Activated T-helper 1 cell treated with anti-CD3 and anti-CD28 coated beads, Interleukin-2, amount 50 U/mL, for 16 hours (primary cell): ENCODE measurements at places on chromosomes 5 and 9.
A peak's percentile ranks its signal among the peaks of the same experiment; 100 is the strongest.

DNA sequence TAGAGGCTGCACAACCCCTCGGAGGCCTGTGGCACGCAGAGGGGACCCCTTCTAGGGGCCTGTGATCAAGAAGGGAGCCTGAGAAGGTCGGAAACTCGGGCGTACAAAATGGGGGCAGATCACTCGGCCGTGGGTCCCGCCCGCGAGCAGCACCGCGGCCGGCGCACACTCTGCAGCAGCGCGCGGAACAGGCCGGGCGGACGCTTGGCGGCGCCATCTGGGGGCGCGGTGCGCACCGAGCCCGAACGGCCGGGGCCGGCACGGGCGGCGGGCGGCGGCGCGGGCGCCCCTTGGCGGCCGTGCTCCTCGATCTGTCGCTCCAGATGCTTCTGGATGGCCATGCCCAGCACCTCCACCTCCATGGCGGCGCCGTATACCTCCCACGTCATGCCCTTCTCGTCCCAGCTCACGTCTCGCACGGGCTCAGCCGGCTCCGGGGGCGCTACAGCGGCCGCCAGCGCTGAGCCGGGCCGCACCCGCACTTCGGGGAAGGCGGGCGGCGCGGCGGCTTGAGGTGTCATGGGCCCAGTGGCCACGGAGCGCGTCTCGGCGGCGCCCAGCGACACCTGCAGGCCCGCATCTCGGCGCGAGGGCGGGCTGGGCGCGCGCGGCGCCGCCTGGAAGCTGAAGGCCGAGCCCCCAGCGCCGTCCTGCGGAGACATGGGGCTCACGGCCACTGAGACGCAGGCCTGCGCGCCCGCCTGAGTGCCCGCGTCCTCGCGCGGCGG lies 13.1 kb downstream of the GPRIN1 start:
- DNase-seq = peak; percentile 34

DNA sequence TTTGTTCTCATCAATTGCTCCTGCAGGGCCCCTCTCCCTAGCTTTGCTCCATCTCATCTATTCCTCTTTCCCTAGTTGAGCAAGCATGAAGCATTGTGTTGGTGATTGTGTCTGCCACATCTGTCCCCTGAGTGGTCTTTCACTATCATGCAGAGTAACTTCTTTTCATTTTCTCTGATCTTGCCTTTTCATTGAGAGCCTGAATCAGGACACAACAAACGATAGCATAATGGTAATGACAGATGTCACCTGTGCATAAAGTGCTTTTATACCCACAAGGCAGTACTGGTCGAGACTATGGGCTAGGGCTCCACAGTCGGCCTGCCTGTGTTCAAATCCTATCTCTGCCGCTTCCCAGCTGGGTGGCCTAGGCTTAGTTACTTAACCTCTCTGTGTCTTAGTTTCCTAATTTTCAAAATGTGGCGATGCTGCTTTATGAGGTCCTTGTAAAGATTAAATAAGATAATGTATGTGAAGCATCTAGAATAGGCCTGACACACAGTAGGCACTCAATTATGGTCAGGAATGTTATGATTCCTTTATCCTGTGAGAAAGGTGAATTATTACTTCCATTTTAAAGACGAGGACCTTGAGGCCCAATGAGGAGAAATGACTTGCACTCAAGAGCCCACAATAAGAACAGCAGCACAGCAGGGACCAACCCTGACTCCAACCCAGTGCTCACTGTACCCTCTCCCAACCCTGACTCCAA lies 137.1 kb upstream of the ZNF618 start:
- no peak for DNase-seq

DNA sequence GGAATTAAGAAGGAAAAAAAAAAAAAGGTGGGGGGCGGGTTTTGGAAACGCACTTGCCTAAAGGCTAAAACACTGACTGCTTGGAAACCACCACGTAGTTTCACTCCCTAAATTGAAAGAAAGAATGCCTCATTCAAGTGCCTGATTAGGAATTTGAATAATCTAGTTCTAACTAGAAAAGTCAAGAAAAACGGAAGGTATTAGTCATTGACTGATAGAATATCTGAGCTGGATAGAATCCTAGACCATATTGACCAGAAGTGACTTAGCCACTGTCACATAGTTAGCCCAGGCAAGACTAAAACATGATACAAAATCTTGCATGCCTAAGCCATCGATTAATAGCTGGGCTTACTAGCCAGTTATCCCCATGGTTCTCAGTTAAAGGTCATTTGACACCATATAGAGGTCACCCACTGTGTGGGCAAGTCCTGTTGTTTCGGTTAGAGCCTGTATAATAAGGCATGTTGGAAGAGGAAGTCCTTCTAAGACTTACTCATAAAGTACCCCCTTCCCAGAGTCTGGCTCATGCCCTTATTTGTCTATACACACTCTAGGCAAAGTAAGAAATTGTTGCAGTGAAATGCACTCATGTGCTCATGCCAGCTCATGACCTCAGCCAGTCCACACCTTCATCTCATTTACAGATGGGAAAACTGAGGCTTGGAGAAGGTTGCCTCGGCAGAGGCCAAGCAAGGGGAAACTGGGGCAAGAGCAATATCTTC lies 40.2 kb downstream of the SH3RF2 start:
- no peak for DNase-seq

- no peak for DNase-seq
These were observed 115.8 kb downstream of the DPYSL3 start for GRCh38 chr5:147393874-147394672.

DNA sequence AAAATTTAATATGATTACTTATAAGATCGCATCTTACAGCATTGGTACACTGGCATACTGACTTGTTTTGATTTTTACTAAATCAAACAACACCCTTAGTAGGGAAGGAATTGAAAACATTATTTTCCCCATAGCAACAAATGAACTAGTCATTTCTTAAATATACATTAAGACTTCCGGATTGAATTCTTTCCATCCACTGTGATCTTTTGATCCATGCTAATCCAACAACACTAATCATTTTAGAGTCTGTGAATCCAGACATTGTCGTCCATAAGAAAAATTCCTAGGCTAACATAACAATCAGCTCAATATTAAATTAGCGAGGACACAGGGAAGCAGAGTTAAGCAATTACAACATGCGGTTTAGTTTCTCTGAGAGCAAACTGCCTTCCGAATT lies 21.6 kb upstream of the ERAP1 start:
- DNase-seq = no peak

- no peak for DNase-seq
These were observed 13.0 kb downstream of the NAIF1 start for GRCh38 chr9:128054087-128054486.

DNA sequence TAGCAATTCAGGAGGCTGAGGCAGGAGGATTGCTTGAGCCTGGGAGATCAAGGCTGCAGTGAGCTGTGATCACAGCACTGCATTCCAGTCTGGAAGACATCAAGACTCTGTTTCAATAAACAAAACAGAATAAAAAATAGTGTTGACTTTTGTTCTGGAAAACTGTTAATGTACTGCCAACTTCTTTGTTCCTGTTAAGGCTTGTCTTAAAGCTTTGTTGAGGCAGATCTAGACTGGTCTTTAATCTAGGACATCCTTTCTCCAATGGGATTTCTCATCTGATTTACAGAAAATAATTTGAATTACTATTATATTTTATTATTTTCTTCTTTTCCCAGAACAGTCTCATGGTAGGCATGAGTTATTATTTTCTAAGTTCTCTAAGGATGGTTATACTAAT lies 26.0 kb downstream of the BDP1 start:
- no peak for DNase-seq

- DNase-seq = no peak
These were observed 28.7 kb downstream of the LARP1 start for GRCh38 chr5:154783774-154784460.

DNA sequence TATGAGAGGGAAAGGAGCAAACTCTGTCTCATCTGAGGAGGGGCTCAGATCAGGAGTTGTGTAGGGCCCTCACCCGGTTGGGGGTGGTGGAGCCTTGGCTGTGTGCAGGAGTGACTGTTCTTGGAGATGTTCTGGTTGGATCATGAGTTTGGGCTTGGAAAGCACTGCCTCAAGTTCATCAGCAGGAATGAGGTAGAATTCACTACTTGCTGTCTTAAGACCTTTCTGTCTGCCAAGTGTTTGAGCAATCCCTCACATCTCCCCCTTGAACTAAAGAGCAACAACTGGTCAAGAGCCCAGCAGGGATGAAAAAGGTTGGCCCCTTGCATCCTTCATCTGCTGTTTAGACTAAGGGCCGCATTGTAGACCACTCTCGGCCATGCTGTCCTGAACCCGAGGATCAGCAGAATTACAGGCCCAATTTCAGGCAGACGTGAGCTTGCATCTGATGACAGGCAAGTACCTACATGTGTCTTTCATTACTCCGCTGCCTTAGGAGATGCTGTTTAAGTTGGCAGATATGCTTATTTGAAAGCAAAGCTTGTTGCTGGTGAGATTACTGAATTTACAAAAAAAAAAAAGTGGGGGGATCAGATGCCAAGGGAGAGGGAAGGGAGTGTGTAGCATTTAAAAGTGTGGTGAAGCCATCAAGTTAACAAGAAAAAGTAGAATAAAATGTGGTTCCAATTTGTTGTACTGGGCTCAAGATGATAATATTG lies 36.4 kb downstream of the PIK3R1 start:
- no peak for DNase-seq

DNA sequence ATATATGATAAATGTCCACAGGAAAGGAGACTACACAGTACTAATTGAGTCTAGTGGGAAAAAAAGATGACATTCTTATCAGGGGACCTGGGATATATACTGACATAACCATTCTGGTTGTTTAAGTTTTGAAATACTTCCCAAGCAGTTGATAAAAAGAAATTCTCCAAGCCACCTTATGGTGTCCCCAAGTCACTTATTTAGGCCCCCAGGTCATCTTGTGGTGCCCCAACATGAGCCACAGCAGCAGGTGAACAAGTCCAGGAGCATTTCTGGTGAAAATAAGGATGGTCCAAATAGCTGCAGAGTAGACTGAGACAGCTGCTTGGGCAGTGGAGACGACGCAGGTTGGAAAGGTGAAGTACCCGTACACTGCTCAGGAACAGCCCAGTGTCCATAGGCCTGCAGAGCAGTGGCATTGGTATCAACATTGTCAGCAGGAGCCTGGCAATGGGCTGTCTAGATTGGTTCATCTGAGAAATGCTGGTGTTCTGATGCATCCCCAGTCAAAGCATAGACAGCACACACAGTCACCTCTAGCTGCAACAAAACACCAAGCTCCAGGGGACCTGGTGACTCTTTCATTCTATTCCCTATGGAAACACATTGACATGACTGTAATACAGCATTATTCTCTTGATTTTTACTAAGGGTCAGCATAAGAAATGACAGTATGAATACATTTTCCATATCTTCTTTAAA lies 430.6 kb downstream of the NR2F1-AS1 start:
- DNase-seq = no peak

GRCh38 chr5:178310130-178310865 lies 77.7 kb upstream of the PHYKPL start:
- DNase-seq = no peak

DNA sequence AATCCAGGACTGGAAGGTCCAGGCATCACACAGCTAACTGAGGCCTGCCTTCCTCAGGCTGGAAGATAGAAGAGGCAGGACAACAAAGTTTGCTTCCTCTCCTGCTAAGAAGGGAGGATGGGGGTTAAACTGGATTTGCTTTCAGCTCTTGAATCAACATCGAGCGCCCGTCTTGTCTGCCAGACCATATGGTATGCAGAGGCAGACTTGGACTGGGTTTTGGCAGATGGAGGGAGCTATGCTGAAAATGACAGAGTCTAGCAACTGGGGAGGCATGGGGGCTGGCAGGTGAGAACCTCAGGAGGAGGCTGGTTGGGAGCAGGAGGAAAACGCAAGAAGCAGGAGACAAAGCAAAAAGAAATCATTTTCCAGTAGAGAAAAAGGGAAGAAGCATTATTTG lies 289.5 kb upstream of the IL12B start:
- no peak for DNase-seq

- DNase-seq = no peak
These were observed 112.3 kb downstream of the GCNT1 start for GRCh38 chr9:76571288-76571687.
